ENCODE measurements at places on chromosomes 1 and 21.

GRCh38 chr1:162336621-162337285, 39.9 kb downstream of the SPATA46 start:
- DNase-seq, result no peak

DNA sequence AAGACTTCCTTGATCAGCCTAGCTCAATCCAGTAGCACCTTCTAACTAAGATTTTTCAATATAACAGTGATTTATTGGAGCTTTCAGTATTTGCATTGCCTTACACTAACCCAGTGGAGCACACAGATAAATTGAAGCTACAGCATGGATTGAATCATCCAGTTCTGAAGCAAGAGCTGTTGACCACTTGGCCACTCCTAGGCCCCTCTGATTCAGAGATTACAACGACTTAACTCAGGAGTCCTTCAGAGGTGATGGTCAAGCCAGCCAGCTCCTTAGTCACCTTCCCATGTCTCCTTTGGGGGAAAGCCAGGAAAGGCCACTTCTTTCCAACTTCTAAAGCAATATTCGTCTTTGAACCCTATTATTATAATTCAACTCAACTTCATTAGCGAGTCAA, 151.8 kb downstream of the TENT5C start:
- peak; percentile 85 for DNase-seq

DNA sequence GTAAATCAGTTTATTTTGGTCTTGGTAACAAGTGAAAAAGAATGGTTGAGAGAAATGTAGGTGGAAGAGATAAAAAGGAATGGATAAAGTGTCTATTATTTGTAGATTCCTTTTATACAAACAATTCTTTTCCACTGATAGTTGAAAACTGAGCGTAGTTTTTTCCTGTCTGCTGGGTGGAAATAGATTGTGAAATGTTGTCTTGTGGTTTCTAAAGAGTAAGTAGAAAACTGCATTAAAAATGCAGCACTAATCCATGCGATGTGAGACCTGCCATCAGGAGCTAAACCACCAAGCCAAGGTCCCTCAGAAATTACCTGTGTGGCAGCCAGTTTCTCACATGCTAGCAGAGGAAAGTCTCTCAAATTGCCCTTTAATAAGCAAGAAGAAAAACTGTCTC, 103.2 kb upstream of the SLC44A3 start:
- no peak for DNase-seq

DNA sequence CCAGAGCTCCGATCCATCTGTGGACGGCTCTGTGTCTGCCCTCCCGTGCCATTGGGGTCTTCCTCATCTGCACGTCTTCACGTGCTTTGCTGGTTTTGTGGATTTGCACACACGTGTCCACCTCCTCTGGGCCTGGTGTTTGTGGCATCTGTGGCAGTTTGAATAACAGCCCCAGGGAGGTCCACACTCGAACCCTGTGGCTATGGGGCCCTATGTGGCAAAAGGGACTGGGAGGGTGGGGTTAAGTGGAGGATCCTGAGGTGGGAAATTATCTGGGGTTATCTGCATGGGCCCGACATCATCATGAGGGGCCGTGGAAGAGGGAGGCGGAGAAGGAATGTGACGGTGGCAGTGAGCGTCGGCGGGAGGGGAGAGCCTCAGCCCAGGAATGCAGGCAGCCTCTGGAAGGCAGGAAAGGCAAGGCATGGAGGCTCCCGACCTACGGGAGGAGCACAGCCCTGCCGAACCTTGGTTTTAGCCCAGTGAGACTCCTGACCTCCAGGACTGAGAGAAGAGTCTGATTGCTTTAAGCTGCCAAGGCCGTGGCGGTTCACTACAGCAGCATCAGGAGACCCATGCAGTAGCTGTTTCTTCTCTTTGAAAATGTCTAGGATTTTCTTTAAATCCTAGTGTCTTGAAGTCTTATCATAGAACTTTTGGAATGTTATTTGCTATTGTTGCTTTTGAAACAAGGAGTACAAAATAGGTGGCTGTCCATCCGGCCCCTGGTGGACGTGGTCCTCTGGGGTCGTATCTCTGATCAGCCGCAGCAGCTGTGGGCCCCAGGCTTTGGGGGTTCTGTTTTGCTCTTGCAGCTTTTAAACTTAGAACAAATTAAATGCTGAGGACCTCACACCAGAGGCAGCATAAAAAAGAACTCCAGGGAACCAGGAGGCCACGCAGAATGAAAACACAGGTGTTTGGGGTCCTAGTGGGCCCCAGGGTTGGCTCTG, 40.0 kb upstream of the LRRC3 start:
- DNase-seq, result no peak

DNA sequence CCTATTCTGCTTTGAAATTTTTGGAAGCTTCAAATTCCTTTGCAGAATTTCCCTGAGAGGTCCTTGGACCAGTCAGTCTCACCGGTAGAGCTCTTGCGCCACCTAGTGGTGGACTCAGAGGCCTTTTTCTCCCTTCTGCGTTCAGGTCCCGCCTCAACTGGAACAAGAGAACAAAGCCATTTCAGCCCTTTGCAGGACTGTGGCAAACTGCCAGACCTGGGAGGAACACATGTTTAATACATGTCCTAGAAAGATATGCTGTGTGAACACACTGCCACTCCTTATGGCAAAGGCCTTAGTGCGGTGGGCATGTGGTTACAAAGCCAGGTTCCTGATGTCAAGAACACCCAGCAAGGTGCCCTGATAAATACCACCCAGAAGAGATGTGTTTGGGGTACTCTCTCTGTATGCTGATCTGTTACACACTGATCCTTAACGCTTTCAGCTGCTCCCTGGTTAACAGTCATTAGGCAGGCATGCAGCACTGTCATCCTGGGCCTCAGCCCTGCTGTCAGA, 82.2 kb upstream of the SSX2IP start:
- DNase-seq, result peak; percentile 89

DNA sequence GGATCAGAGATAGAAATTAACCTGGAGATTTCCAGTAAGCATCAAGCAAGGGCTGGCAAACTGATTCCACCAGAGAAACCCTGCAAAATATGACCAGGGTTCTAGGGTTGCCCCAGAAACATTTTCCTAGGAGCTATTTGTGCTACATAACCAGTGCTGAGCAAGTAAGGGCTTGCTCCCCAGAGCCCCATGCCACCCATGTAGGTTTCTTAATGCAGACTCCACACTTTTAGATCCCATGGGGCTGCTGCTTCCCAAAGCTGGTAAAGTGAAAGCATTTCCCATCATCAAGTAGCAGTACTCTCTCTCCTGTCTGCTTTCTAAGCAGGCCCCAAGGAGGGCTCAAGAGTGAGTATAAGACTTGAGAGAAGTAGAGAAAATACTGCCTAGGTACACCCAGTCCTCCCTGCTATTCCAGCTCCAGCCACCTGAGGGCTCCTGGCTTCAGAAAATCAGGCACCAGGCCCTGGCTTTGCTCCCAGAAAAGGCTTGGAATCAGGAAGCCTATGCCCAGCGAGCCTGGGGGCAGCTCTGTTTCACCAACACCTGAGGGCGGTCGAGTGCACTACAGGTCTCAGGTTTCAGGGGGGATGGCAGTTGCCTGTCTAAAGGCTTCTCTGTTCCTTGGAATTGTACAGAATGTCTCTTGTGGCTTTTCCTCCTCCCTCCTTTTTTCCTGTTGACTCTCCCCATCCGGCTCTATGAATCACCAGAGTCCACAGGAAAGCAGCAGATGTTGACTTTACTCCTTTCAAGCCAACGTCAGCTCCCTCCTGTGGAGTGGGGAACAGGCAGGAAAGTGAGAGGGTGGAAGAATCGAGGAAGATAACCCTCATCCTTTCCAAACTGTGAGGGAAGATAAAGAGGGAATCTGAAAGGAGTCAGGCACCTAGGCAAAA, 6.2 kb upstream of the ANKRD35 start:
- peak; percentile 99 for DNase-seq

GRCh38 chr21:42974832-42975820, 764 bp downstream of the PKNOX1 start:
- DNase-seq, result peak; percentile 61

DNA sequence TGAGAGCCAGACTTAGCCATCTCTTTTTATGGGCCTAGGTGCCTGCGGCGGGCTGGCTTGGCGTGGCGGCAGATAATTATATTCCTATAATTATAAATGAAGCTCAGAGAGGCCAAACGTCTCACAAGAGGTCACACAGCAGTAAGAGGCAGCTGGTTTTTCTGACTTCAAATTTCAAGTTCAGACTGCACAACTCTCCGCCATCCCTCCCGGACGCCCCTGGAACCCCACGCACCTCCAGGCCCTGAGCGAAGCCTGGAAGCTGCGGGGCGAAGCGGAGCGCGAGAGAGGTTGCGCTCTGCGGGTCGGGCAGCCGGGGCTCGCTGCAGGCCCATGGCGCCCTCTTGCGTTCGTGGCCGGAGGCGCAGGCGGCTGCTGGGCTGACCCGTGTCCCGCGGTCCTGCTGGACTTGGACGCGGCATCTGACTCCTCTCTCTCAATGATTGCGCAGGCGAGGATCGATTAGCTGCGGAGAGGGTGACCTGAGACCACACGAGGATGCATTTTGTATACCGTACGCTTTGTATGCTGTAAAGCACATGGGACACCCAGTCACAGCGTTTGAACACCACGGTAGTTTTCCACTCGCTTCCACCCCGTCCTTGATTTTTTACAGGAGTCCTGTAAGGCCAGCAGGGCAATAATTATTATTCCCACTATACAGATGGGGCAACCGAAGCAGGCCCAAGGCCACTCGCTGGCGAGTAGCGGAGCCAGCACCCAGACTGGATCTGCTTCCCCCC, 272.7 kb downstream of the FOXD2 start:
- DNase-seq, result peak; percentile 66

DNA sequence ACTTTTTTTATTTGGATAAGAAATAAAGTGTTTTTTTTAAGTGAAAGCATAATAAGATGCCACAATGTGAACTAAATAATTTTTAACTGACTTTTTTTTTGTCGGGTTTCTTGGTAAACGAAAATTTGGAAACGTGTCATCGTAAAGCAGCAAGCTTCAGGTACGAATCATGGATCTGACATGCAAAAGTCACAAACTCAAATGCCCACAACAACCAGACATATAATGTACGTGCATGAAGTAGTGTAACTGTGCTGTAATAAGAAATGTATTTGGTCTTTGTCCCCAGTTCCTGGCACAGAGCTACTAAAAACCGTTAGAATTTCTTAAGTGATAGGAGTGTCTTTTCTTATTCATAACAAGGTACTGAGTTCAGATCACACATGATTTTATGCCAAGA, 44.3 kb upstream of the LRRC7 start:
- no peak for DNase-seq

All from cardiac fibroblast (primary cell).